ENCODE measurements at places on chromosomes 2 and 18.

GRCh38 chr18:57062844-57063243 lies 84.0 kb upstream of the BOD1L2 start:
- peak; percentile 72 for DNase-seq

- DNase-seq, result no peak
Measured at GRCh38 chr2:69704446-69704845, 37.5 kb upstream of the ANXA4 start.

GRCh38 chr2:30239986-30240752 lies 8.8 kb downstream of the LBH start:
- DNase-seq, result no peak

- no peak for DNase-seq
Measured at GRCh38 chr2:101981504-101981903, 10.3 kb upstream of the IL1R2 start.
